ENCODE measurements at places on chromosomes 5 and 9. TPM values are rescaled to one million over a fixed set of nuclear protein-coding genes. Genes with fewer than 3 reads are reported as not detected.

GRCh38 chr5:105816961-105817360 is 1853.8 kb downstream of the EFNA5 start:
- H3K4me3 ChIP-seq: no peak overlapping the region
- H3K27ac ChIP-seq: no peak overlapping the region
- H3K27me3 ChIP-seq: no peaks in the 10 kb centered on the region
- no peak for DNase-seq
- no peaks in the 10 kb centered on the region for H3K36me3 ChIP-seq
- H3K4me1 ChIP-seq: no peaks in the 10 kb centered on the region

Gene PTPA
- total RNA-seq: 53.7 TPM

- H3K4me1 ChIP-seq: no peaks in the 10 kb centered on the region
- no peaks in the 10 kb centered on the region for H3K27me3 ChIP-seq
- DNase-seq: no peak
- H3K36me3 ChIP-seq: peaks cover 3% of the 10 kb centered on the region
- no peak overlapping the region for H3K4me3 ChIP-seq
Observed at GRCh38 chr5:116415182-116415581, 159.4 kb downstream of the SEMA6A start.

GRCh38 chr5:154712518-154713437 is 42.4 kb upstream of the LARP1 start:
- no peak for DNase-seq
- H3K4me3 ChIP-seq: no peak overlapping the region
- H3K4me1 ChIP-seq: no peaks in the 10 kb centered on the region
- no peak overlapping the region for H3K27ac ChIP-seq
- H3K36me3 ChIP-seq: no peaks in the 10 kb centered on the region
- no peaks in the 10 kb centered on the region for H3K27me3 ChIP-seq

GRCh38 chr9:127735530-127736185 is 564 bp upstream of the TOR2A start:
- peaks cover 15% of the 10 kb centered on the region for H3K4me1 ChIP-seq
- peak overlapping the region; percentile 93 for H3K27ac ChIP-seq
- DNase-seq: no peak

Gene C5orf58
- total RNA-seq: not detected

- no peak for DNase-seq
- H3K27ac ChIP-seq: no peak overlapping the region
- H3K36me3 ChIP-seq: no peaks in the 10 kb centered on the region
- H3K27me3 ChIP-seq: peaks cover 29% of the 10 kb centered on the region
Observed at GRCh38 chr5:16937503-16938161, 1.5 kb upstream of the MYO10 start.

Gene SPRY4
- total RNA-seq: 0.52 TPM

DNA sequence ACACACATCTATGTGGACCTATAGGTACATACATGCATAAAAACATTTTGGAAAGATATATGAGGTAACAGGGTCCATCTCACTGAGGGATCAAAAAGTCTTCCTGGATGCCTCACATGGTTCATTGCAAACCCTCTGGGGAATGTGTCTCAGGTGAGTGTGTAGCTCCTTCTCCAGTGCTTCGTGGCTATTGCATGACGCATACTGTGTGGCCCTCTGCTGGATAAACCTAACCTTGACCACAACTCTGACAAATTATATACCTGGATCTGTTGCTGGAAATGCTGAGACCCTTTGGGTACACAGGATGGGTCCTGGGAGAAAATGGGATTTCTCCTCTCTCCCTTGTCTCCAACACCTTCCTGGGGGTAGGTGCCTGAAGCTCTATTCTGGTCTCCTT is 91.9 kb downstream of the JAKMIP2 start:
- H3K36me3 ChIP-seq: no peaks in the 10 kb centered on the region
- no peak for DNase-seq
- no peaks in the 10 kb centered on the region for H3K27me3 ChIP-seq
- H3K4me3 ChIP-seq: no peak overlapping the region
- H3K27ac ChIP-seq: no peak overlapping the region

GRCh38 chr9:135022191-135022870 is 65.1 kb upstream of the OLFM1 start:
- no peak for DNase-seq
- no peaks in the 10 kb centered on the region for H3K4me1 ChIP-seq
- no peaks in the 10 kb centered on the region for H3K27me3 ChIP-seq
- H3K27ac ChIP-seq: no peak overlapping the region

DNA sequence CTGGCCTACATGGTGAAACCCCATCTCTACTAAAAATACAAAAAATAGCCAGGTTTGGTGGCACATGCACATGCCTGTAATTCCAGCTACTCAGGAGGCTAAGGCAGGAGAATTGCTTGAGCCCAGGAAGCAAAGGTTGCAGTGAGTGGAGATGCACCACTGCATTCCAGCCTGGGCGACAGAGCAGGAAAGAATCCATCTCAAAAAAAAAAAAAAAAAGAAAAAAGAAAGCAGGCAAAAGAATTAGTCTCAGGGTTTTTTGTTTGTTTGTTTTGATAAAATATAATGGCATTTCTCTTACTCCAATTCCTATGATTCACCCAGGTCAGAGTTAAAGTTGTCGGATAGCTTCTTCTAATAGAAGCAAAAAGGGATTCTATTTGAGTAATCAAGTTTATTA is 67.0 kb upstream of the ATG10 start:
- H3K36me3 ChIP-seq: no peaks in the 10 kb centered on the region
- peaks cover 2% of the 10 kb centered on the region for H3K27me3 ChIP-seq
- no peak overlapping the region for H3K27ac ChIP-seq
- H3K4me1 ChIP-seq: no peaks in the 10 kb centered on the region

Gene PCDHB5
- total RNA-seq: not detected

DNA sequence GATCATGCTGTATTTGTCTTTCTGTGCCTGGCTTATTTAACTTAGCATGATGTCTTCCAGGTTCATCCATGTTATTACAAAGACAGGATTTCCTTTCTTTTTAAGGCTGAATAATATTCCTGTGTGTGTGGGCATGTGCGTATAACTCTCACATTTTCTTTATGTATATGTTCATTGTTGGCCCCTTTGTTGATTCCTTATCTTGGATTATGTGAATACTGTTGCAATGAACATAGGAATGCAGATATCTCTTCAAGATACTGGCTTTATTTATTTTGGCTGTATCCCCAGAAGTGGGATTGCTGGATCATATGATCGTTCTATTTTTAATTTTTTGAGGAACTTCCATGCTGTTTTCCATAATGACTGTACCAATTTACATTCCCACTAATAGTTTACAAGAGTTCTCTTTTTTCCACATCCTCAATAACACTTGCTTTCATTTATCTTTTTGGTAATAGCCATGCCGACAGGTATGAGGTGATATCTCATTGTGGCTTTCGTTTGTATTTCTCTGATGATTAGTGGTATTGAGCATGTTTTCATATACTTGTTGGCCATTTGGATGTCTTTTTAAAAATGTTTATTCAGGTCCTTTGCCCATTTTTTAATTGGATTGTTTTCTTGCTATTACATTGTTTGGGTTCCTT is 38.0 kb downstream of the CREBRF start:
- H3K4me1 ChIP-seq: peaks cover 4% of the 10 kb centered on the region
- H3K4me3 ChIP-seq: no peak overlapping the region
- peaks cover 40% of the 10 kb centered on the region for H3K36me3 ChIP-seq
- H3K27me3 ChIP-seq: no peaks in the 10 kb centered on the region
- no peak overlapping the region for H3K27ac ChIP-seq

Gene PRR16
- not detected for total RNA-seq

Gene SPINK4
- total RNA-seq: not detected

Gene CFAP157
- not detected for total RNA-seq

GRCh38 chr5:111415053-111415452 is 97.3 kb downstream of the STARD4 start:
- H3K36me3 ChIP-seq: peaks cover 17% of the 10 kb centered on the region
- no peak overlapping the region for H3K4me3 ChIP-seq
- DNase-seq: no peak
- no peak overlapping the region for H3K27ac ChIP-seq

DNA sequence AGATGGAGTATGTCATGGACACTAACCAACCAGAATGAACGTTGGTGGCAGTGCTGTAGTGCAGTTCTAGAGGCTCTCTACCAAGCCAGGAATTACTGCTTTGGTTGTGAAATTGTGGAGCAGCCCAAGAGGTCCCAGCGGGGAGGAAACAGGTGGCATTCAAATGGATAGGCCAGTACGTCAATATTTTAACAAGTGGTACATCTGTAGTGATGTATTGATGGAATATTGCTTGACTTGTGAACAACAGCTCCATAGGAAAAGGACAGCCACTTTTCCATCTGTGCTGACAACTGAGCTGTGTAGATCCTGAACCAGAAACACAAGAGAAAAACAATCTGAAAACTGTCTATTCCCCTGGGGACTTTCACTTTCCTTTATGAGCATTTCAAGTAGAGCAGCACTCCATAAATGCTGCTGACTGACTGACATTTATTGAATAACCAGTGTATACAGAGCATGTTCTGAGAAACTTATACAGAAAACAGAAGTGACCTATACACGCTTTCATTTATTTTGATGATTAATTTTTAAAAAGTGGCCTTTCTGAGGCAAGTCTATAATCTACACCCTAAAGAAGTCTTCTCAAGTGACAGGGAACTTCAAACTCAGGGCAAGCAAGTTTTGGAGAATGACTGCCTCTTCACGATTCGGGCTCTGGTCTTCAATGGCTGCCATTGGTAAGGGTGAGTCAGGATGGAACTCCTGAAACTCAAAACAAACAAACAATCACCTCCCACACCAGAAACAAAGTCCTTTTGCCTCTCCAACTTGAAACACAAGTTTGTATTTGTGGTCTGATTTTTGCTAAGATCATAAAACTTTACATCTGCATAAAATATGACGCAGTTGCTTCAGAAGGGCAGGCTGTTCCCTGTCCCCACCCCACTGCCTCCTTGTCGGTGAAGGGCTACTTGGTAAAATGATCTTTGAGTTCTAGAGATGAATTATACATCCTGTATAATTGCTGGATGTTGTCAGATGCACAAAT is 362.4 kb downstream of the NDUFS4 start:
- H3K4me3 ChIP-seq: no peak overlapping the region
- H3K27ac ChIP-seq: no peak overlapping the region
- DNase-seq: no peak
- no peaks in the 10 kb centered on the region for H3K4me1 ChIP-seq
- no peaks in the 10 kb centered on the region for H3K36me3 ChIP-seq

Gene TIMD4
- 5.1 TPM for total RNA-seq

DNA sequence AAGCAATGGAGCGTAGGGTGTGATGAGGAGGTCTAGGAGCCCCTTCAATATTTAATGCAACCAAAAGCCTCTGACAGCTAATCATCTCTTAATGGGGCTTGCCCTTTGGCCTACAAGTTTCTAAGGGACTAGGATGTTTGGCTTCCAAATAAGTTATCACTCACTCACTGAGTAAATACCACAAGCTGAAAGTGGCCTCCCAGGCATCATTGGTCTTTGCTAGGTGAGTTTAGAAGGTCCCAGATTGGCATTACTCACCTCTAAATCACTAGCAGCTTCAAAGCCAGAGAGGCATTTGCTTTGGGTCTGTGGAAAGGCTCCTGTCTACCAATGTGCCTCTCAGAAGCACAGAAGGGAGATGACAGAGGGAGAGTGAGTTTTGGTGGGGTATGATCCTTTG is 344.2 kb downstream of the NTRK2 start:
- no peaks in the 10 kb centered on the region for H3K36me3 ChIP-seq
- no peak overlapping the region for H3K27ac ChIP-seq
- no peak overlapping the region for H3K4me3 ChIP-seq
- no peaks in the 10 kb centered on the region for H3K4me1 ChIP-seq
- DNase-seq: no peak

- peaks cover 29% of the 10 kb centered on the region for H3K4me1 ChIP-seq
- H3K36me3 ChIP-seq: no peaks in the 10 kb centered on the region
- peaks cover 45% of the 10 kb centered on the region for H3K27me3 ChIP-seq
Observed at GRCh38 chr9:22008384-22008716, 755 bp downstream of the CDKN2B start.

DNA sequence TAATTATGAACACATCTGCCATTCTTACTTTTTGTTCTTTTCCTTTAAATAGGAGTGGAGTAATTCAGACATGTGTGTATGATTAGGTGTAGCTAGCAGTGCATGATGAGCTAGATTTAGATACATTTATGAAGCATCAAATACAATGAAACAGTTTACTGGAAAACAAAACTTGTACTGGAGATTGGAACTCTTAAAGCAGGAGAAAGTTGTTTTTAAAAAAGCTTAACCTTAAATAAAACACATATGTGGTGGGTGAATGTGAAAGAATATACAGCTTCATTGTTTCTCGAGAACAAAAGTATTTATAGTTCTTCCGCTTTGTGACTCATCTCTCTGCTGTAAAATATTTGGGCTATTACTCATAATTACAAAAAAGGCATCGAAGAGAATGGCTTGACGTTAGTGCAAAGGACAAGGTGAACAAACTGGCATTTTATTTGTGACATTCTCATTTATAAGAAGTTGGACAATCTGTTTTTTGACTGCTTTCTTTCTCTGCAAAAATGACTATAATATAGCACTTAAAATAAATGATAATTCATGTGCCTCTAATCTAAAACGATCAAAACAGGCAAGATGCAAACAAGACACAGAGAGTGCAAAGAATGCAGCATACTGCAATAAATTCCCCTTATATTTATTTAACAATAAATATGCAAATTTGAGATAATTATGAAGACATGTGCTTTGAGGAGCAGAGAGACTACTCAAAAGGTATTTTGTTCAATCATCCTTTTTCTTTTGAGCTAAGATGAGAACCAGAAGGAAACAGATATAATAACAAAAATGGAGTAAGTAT is 478.8 kb downstream of the CETN3 start:
- no peaks in the 10 kb centered on the region for H3K27me3 ChIP-seq
- no peak overlapping the region for H3K27ac ChIP-seq
- H3K4me3 ChIP-seq: no peak overlapping the region
- H3K36me3 ChIP-seq: no peaks in the 10 kb centered on the region

GRCh38 chr9:75462866-75463265 is 374.6 kb downstream of the OSTF1 start:
- DNase-seq: no peak
- H3K4me1 ChIP-seq: no peaks in the 10 kb centered on the region
- no peaks in the 10 kb centered on the region for H3K27me3 ChIP-seq
- no peaks in the 10 kb centered on the region for H3K36me3 ChIP-seq

- no peaks in the 10 kb centered on the region for H3K36me3 ChIP-seq
- H3K27ac ChIP-seq: peak overlapping the region; percentile 72
- no peak for DNase-seq
- peaks cover 48% of the 10 kb centered on the region for H3K4me1 ChIP-seq
Observed at GRCh38 chr5:80757290-80757689, 102.5 kb upstream of the DHFR start.

GRCh38 chr9:18747595-18747994 is 273.6 kb downstream of the ADAMTSL1 start:
- H3K27me3 ChIP-seq: no peaks in the 10 kb centered on the region
- no peak for DNase-seq
- H3K27ac ChIP-seq: no peak overlapping the region
- H3K4me1 ChIP-seq: no peaks in the 10 kb centered on the region

- H3K4me3 ChIP-seq: no peak overlapping the region
- H3K27ac ChIP-seq: no peak overlapping the region
- peaks cover 78% of the 10 kb centered on the region for H3K36me3 ChIP-seq
- DNase-seq: no peak
- no peaks in the 10 kb centered on the region for H3K27me3 ChIP-seq
- H3K4me1 ChIP-seq: no peaks in the 10 kb centered on the region
Observed at GRCh38 chr5:177334155-177334551, 17.3 kb downstream of the LMAN2 start.

Measured in CD4-positive, CD25-positive, alpha-beta regulatory T cell (primary cell).